NCI-H1417 (cell line): ENCODE measurements at places on chromosomes 11 and 22.

- no peak for DNase-seq
Observed at GRCh38 chr11:27089746-27090145, 49.1 kb downstream of the BBOX1 start.

- DNase-seq, result no peak
Observed at GRCh38 chr22:39546889-39547586, 14.5 kb upstream of the RPS19BP1 start.

DNA sequence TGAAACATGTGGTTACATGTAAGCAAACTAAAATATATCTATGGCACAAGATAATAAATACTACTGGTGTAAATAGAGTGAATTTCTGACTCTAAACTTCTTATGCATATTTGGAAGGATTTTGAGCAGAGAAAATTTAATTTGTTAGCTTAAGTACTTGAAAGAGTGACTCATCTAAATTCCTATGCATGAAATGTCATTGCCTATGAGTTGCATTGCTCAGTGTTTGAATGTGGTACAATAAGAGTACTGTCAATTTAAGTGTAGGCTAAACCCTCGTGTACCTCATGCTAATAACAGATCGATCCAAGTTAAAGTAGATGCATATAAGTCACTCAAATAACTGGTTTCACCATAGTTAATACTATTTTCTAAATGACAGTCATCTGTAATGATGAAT is 5.3 kb upstream of the CARD18 start:
- DNase-seq, result peak; percentile 36

DNA sequence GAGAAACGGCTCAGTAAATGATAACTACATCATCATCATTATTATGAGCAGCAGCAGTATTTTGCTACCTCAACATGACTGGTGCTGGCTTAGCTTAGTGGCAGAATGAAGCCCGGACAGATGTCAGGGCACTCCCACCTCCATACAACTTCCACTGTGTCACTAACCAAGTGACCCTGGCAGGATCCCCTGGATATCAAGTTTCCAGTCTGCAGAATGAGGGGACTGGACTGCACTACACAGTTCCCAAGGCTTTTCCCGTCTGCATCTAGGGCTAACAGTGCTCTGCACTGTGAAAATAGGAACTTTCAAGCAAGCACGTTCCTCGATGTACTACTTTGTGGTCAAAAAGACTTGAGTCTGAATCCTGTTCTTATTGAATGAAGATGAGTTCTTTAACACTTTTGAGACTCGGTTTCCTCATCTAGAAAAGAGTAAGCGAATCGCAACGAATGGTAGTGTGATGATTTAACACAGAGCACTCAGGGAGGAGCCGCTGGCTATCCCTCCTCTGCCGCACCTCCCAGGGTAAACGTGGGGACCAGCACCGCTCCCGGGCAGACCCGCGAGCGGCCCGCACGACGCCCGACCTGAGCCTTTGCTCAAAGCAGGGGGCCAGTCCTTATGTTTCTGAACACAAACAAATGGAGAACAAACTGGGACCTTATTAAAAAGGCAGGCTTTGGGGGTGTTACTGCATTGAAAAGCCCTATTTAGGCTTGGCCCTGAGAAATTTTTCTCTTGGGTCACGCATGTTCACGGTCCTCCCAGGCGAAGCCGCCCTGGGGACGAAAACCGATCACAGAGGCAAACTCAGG is 910 bp downstream of the CLTCL1 start:
- peak; percentile 14 for DNase-seq

GRCh38 chr11:16365581-16366228 is 9.4 kb upstream of the SOX6 start:
- peak; percentile 30 for DNase-seq

GRCh38 chr22:30167734-30168133 is 78.8 kb downstream of the LIF start:
- no peak for DNase-seq

DNA sequence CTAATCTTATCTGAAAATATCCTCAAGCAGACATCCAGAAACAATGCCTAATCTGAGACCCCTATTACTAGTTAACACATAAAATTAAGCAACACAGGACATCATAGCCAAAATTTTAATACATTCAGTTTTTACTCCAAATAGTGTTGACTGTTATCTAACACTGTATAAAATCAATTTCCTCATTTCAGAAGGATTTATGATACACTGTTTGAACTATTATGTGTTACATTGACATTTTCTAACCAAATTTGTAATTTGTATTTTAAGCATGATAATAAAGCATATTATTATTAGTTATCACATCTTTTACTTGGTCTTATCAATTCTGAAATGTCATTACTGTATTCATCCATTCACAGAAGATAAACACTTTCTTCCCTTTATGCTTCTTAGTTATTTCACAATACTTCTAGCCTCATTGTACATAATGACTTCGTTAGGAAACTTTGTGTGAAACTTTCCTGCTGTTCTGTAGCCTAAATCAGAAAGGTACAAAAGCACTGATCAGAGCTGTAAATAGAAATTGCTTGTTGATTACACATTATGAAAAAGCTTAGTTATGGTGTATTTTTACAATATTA is 1248.9 kb downstream of the JRKL start:
- no peak for DNase-seq

DNA sequence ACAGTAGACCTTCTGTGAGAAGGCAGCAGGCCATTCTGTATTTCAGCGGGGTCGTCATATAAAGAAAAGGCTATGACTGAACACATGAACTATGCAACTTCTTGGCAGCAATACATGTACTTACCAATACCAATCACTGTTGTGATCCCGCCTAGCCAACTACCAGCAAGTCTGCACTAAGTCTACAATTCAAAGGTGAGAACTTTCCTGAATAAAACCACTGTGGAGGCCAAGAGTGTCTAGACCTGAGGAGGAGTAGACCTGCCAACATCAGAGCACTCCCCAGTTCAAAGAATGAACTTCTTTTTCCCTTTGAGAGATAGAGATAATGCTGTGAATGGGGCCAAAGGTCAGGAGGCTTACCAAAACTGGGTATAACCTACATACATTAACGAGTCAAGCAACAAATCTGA is 108.2 kb downstream of the SIK3 start:
- DNase-seq, result no peak

DNA sequence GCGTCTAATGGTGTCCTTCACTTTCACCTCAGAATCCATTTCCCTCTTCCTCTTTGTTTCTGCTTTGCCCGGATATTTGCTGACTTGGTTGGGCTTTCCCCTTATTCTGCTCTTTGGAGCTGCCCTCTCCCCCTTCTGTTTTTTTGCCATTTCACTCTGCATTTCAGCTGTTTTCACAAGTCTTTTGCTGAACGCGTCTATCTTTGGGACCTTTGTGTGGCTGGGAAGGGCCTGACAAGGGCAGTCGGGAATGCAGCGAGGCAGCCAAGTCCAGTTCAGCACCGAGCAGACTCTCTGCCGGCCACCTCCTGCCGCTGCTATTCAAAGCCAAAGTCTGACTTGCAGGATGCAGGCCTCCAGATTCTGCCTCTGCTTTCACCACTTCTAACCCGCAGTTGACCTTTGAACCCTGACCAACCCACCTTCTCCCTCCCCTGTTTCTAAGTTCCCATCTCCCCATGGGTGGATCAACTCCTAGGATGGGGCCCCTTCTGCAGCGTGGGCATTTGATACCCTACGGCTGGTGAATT is 38.2 kb downstream of the FEZ1 start:
- no peak for DNase-seq
